ENCODE measurements at places on chromosomes 2 and 18.
A peak's percentile ranks its signal among the peaks of the same experiment; 100 is the strongest.

DNA sequence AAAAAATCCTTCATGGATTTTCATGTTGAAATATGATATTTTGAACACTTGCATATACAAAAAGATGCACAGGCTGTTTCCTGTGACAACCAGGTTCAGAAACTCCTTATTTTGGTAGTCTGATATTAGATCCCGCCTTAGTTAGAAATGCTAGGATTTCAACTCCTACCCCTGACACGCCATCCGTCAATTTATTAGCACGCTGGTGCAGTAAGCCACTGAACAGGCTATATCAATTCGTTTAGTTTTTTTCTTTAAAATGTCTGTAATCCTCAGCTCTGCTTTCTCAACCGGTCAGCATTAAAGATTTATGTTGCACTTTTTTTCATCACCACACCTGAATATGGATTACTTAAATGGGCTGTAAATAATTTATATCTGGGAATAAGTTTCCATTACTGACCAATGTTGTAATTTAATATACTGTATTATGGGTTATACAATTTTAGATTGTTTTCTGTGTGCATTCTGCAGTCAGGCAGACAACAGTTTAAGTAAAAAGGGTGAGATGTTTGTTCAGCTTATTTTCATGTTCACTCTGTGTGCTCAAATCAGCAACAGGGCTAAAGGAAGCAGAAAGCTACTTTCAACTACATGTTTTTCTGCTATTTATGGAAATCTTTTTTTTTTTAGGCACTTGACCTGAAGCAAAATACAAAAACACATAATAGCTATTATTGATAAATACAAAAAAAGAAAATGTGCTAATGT is 227.7 kb downstream of the ARHGAP15 start:
- no peak for DNase-seq

GRCh38 chr18:28691496-28691840 is 514.5 kb upstream of the CDH2 start:
- no peak for DNase-seq

DNA sequence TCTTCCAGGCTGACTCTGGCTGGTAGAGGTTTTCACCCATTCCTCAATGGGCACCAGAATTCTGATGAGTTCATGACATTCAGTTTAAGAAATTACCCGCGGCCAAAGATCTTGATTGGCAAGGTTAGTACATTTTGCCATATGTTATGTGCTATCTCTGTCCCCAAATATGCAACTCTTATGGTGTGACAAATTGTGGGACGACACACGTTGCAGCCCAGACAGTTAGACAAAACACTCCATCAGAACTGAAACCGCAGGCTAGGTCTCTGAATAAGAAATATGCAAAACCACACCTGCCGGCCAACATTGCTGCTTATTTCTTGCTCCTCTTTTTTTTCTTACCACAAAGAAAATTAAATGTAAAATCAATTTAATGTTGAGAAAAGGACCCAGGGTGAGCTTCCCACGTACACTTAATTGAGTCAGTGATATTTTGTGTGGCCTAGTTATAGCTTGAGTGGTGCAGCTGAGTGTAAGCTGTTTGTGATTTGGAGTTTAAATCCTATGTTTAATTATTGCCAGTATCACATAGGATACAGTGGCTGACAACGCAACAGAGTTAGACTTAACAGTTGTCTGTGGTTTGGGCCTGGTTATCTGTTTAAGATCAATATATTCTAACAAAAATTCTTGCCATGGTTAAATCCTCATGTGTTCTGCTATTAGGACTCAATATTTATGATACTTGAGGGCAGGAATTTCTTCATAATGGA is 35.7 kb upstream of the LTBP1 start:
- no peak for DNase-seq

DNA sequence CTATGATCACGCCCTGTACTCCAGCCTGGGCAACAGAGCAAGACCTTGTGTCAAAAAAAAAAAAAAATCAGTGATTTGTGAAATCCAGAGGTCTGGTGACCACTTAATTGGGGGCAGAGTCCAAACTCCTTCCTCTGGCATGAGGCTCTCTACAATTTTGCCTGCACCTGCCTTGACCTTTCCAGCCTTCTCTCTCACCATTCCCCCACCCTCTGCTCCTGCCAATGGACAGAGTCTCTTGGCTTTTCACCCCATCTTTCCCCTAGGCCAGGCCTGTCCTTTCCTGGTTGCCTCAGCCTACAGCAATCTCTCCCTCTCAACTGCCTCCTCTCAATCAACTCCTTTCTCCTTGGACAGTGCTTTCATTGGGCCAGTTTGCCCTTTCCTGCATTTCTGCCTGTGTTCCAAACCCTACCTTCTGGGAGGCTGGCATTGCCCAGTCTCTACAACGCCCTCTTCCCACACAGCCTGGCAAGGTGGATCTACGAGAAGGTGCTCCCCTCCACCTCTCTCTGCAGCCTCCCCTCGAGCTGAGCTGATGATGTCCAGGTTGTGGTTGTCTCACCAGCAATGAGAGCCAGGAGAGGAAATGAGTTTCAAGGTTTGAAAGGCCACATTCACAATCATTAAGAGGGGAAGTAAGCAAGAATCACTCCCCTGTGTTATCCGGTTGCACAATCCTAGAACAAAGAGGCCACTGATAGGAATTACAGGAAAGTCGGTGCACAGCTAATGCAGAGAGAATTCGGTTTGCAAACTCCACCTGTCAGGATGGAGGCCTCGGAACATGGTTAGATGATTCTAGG is 39.5 kb upstream of the NPAS2 start:
- no peak for DNase-seq

- DNase-seq = no peak
Measured at GRCh38 chr2:127419448-127420038, 1.3 kb downstream of the PROC start.

DNA sequence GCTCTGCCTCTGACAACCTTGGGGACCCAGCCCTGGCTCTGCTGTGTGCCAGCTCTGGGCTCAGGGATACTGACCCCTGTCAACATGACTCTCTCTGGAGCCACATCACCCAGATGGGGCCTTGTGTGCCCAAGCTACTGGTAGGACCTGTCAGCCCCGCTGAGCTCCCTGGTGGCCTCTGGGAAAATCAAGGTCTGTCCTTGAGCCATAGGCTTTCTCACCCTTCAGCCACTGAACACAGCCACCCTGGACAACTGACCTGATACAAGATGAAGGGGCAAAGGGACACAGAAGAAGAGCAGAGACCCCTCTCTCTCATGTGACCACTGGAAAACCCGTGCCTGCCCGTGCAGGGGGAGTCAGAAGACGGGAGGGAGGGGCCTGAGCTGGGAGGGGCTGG is 7.8 kb downstream of the CCDC74A start:
- no peak for DNase-seq

DNA sequence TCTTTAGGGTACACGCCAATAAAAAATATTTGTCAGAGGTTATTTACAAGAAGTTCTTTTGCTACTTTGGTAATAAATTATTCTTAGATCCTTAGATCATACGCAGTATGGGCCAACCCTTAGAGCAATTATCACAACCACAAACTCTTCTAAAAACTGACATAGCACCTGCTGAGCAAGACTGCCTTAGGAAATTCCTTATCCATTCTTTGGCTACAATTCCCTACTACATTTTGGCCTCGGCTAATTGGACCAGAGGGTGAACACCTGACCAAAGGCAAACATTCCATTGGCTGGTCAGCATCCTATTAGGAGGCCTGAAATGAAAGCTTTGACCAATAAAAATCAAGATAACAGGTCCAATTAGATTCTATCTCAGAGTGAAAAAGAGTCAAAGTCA is 147.6 kb upstream of the CCDC68 start:
- DNase-seq = no peak

GRCh38 chr2:42125841-42126594 is 43.1 kb upstream of the EML4 start:
- peak; percentile 38 for DNase-seq

DNA sequence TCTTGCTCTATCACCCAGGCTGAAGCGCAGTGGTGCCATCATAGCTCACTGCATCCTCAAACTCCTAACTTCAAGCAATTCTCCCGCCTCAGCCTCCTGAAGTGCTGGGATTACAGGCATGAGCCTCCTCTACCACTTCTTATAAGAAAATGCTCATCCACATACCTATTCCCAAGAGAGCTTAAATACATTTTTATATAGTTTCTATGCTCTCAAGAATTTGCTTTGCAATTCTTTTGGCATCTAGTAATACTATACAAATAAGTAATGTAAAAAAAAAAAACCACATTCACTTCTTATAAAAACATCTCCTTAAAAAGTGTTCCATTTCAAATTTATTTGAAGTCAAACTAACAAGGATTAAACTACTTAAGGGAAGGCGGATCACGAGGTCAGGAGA is 197.3 kb downstream of the DNAH7 start:
- DNase-seq = no peak

GRCh38 chr2:233248999-233249398 is 2.5 kb upstream of the ATG16L1 start:
- DNase-seq = no peak

GRCh38 chr2:27290549-27290948 is 8.3 kb downstream of the TRIM54 start:
- no peak for DNase-seq

- DNase-seq = no peak
Measured at GRCh38 chr2:108586631-108587030, 52.4 kb downstream of the LIMS1 start.

DNA sequence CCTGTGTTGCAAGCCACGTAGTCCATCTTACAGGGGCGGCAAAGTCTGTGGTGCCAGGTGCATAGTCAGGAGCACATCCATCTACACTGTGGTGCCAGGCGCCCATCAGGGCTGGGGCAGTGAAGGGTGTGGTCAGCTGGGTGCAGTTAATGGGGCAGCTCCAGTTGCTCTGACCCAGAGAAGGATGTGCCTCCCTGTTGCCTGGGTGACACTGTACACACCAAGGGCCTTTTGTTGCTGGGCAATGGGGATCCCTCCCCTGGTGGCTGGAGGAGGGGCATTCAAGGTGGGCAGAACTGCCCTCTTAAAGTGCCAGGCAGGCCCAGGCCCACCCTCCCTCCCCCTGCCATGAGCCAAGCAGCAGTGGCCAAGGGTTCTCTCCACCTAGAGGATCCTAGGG is 28.3 kb upstream of the IMP4 start:
- no peak for DNase-seq

DNA sequence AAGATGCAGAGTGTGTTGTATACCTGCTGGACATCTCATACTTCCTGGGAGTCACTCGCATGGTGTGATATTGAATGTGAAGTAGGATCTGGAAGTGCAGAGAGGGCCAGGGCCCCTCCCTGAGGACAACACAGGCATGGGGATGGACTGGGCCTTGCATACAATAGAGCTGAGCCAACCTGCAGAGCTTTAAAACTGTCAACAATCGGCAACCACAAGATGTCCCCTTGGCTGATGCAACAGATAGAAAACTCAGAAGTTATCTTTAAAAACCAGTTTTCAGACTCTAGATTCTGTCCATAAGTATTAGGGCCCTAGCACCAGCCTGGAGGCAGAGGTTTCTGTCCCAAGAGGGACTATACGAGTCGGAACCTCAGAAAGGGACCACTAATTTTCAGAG is 19.7 kb downstream of the EVA1A start:
- no peak for DNase-seq

DNA sequence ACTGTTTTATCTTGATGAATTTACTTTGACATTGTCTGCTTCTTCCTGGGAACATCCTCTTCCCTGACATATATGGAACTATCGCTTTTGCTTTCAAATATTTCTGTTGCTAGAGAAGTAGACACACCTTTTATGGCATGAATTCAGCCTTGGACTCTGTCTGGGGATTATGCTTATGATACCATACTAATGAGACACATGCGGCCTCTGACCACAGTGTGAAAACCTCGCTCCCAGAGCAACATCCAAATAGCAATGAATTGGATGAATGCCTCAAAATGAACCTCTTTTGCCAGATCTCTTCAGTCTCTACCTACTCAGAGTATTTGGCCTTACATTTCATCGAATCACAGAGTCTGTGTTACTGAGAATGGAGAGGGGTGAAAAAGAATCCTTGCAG is 70.9 kb downstream of the PIEZO2 start:
- DNase-seq = no peak

DNA sequence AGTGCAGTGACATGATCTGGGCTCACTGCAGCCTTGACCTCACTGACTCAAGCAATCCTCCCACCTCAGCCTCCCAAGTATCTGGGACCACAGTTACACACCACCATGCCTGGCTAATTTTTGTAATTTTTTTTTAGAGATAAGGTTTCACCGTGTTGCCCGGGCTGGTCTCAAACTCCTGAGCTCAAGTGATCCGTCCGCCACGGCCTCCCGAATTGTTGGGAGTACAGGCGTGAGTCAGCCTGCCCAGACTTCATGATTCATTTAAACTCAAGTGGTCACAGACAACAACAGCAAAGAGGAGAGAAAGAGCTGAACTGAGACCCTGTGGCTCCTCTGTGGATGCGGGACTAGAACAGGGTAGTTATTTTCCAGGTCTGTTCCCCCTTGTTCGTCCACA is 83.0 kb downstream of the TSHZ1 start:
- no peak for DNase-seq

DNA sequence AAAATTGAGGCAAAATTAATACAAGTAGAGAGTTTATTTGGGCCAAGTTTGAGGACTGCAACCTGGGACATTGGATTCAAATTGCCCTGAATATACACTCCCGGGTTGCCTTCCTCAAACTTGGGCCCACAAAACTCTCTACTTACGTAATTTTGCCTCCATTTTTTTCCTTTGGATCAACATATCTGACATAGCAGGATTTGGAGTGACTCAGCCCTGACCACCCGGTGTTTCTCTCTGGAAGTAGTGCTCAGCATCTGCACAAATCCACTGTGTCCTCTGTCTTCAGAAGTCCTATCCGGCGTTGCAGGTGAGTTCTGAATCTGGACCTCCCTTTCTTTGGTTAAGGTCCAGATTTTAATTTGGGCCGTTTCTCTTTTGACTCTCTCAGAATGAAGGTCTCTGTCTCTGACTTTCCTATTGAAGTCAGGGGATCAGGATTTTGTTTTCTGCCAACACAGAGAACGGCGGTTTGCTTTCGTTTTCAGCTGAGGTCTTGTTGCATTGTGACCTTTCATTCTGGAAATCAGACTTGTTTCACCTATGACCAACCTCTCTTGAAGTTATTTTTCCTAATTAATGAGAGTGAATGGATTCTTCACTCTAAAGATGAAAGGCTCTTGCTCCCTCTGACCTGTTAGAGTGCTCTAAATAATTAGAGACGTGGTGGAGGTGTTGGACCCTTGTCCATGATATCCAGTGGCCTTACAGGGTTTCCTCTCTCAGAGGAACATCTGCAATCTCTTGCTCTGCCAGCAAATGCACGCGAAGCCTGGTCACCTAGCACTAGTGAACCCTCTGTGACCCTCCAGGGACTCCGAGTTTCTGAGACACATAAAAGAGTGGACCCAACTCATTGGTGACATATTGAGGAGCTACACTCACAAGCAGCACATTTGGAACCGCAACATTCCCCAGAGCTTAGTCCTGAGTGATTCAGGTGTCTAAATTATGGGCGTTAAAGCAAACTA is 13.6 kb downstream of the TCF23 start:
- no peak for DNase-seq

Data from GM23338 (cell line).